ENCODE measurements at places on chromosomes 11 and 22.

GRCh38 chr11:14641801-14642200, 1.8 kb upstream of the PDE3B start:
- no peak for DNase-seq

DNA sequence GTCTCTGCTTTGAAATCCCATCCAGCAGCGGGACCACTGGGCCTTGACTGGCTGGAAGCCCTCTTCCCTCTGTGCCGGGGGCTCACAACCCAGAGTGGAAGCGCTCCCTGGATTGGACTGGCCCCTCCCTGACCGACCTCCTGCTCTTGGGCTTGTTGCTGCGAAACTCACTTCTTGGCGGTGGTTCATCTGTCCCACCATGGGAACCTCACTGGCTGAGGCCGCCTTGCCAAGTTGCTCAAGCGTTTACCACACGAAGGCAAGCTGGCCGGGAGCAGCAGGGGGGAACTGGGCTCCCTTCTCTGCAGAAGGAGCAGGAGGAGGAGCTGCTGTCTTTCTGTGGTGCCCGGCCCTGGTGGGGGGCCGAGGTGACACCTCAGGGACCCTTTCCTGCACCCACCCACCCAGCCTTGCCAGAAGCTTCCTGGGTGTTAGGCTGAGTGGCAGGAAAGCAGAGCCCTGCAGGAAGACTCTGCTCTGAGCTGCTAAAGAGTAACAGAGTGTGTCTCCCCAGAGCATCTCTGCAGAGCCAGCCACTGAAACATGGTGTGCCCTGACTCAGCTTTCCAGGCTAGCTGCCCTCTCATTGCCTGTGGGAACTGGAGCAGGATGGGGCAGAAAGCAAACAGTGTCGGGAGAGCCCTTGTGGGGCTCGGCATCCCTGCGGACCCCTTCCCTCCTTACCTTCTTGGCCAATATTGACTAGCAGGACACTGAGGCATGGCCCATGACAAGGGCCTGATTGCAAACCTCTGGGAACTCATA, 88.5 kb upstream of the ALX4 start:
- no peak for DNase-seq

- DNase-seq: no peak
Measured at GRCh38 chr11:68010090-68011041, at the start of gene ALDH3B1. TSS of gene ALDH3B1 (plus strand) at chr11:68010327. CDS start at chr11:68015298, 4,971 bp downstream.

DNA sequence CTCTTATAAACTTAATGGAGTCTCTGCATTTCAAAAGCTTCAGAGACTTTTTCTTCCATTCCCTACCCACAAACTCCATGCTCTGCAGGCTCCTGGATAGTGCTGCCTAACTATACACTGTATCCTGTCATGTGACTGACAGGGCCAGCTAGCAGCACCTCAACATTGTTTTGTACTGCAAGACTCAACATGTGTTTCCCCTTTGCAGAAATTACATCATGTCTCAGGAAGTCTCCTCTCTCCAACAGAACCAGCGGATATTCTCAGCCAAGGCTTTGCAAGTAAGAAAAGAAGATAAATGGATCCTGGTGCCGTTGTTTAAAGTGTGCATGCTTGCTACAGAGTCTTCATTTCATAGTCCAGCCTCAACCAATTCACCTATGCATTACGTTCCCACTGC, 164.0 kb upstream of the UBASH3B start:
- DNase-seq: no peak

DNA sequence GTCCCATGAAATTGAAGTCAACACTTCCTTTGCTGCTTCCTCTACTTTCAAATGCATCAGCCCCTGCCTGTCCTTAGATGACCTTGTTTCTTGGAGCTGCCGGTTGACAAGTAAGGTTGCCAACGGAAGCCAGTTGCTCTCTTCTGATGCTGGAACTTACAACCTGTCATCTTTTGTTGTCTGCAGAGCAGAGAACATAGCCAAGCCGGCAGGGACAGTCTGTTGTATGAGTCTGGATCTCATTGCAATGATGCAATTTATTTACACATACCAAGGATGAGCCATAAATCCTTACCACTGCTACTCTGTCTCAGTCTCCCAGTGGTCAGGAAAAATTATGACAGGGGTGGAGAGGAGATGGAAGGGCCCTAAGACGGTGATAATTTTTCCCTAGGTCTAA, 151.4 kb downstream of the BLID start:
- no peak for DNase-seq

- no peak for DNase-seq
Measured at GRCh38 chr11:70483917-70484316, 85.6 kb downstream of the CTTN start.

GRCh38 chr11:132427611-132428010, 1057.2 kb downstream of the NTM start:
- DNase-seq: no peak

GRCh38 chr11:85133636-85134035, 493.5 kb downstream of the DLG2 start:
- no peak for DNase-seq

GRCh38 chr11:45374653-45375059, 88.5 kb upstream of the SYT13 start:
- peak; percentile 28 for DNase-seq

- DNase-seq: peak; percentile 91
Measured at GRCh38 chr11:72969894-72970335, 155.7 kb downstream of the ATG16L2 start.

- no peak for DNase-seq
Measured at GRCh38 chr11:75077316-75077715, 19.4 kb downstream of the OR2AT4 start.

DNA sequence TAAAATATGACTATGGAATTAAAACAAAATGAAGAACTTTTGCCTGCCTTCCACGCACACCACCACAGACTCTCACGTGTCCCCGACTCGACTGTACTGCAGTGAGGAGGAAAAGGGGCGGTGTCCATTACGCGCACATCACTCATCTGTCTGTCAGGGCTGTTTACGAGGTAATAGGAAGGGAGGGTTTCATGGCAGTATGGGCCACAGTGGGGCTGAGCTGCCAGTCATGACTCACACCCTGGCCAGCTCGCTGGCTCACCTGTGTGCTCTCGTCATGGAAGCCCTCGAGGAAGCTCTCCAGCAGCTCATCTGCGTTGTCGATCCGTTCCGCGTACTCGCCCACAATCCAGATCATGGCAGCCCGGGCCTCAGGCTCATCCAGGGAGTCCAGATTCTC, 33.5 kb upstream of the RASL10A start:
- DNase-seq: no peak

GRCh38 chr22:32752816-32753520, 48.5 kb upstream of the TIMP3 start:
- DNase-seq: no peak

- no peak for DNase-seq
Measured at GRCh38 chr11:33310720-33311500, 53.7 kb downstream of the HIPK3 start.

- peak; percentile 50 for DNase-seq
Measured at GRCh38 chr11:122202951-122203456, 87.0 kb upstream of the BLID start.

- DNase-seq: peak; percentile 9
Measured at GRCh38 chr11:18485913-18486528, 30.4 kb downstream of the LDHAL6A start.

- DNase-seq: no peak
Measured at GRCh38 chr22:47055461-47055860, 293.0 kb downstream of the TBC1D22A start.

- DNase-seq: peak; percentile 12
Measured at GRCh38 chr11:119709638-119710346, 19.2 kb downstream of the NECTIN1 start.

GRCh38 chr11:111091321-111091938, 154.1 kb upstream of the POU2AF2 start:
- DNase-seq: no peak

GRCh38 chr11:18581825-18582224, 6.7 kb downstream of the UEVLD start:
- no peak for DNase-seq

GRCh38 chr11:68373189-68373814, 60.9 kb downstream of the LRP5 start:
- DNase-seq: no peak

- DNase-seq: no peak
Measured at GRCh38 chr22:44753189-44754042, 1.0 kb downstream of the ARHGAP8 start.

GRCh38 chr11:111957663-111958444, 20.7 kb downstream of the DIXDC1 start:
- no peak for DNase-seq

DNA sequence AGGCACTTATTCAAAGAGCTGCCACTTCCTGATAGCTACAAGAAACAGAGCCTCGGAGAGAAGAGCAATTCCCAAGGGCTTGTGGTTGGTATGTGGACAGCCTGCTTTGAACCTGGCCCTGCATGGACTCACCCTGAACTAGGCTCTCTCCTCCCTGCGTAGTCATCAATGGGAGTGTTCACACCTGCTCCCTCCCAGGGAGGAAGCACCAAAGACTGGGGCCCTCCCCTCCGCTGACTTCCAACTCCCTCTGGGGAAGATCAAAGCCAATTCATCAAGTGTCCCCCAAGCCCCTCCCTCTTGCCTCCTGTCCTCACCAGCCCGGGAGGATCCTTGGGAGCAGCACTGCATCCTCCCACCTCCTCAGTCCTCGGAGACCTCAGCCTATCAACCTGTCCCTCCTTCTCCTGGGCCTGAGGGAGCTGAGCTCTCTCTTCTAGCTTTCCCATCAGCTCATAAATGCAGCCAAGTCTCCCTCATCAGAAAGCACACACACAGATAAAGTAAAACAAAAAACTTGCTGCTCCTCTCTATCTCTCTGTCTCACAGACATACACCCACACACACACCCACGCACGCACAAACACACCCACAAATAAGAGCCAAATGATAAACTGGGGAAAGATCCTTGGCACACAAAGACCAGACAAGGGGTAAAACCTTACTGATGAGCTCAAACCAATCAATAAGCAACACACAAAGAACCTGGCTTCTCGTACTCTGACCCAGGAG, 3.3 kb downstream of the A4GALT start:
- DNase-seq: no peak

DNA sequence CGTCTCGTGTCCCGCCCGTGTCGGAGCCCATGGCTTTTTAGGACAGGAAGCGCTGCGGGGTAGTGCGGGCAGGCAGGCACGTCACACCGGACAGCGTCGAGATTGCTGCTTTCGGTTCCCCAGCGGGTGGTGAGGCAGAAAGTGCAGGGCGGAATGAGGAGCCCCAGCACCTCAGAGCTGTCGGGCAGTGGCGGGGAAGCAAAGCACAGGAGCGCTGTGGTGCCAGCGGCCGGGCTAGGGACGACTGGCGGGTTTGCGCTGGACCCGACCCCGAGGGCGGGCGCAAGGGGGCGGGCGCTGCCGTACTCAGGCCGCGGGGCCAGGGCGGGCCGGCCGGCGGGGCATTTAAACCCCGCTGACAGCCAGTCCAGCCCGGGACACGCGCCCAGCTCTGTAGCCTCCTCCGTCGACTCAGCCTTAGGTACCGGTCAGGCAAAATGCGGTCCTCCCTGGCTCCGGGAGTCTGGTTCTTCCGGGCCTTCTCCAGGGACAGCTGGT, at the start of gene SLC37A2:
SLC37A2 (plus strand) TSS at position 375 of the 498 bp plus-strand sequence; CDS start at position 438, 63 bp downstream.
- peak; percentile 73 for DNase-seq

- peak; percentile 23 for DNase-seq
Measured at GRCh38 chr22:43481568-43482317, 69.9 kb downstream of the MPPED1 start.

DNA sequence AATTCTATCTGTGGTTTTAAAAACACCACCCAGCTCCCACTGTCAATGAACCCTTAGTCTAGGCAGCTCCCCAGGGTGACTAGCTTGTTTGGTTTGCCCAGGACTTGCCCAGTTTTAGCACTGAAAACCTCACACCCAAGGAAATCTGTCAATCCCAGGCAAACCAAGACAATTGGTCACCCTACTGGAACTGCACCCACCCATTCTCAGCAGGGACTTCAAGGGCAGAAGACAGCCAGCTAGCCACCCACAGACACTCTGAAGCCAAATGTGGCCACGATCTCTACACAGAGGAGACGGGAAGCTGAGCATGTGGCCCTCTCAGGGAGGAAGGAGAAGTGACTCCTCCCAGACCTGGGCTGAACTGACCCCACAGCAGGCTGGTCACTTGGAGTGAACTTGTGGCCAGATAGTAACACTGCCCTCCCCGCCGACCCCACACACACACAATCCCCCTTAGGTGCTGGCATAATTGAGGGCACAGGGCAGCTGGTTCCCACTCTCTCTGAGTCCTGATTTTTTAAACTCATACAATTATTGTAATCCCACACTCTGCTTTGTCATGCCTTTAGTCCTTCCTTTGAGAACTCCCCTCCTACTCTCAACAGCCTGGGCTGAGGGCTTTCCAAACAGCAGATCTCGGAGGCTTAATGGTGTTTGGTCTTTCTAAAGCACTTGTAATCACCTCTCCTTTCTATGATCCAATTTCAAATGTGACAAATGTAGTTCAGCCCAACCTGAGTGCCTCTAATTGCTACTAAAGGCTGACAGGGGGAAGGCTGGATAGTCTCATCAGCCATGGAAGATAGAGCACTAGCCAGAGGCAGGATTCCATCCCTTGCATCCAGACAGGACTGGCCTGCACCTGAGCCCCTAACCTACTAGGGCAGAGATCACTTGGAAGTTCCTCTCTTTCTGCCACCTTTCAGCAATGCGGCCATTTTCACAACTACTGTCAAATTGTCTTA, 74.7 kb upstream of the DRD2 start:
- DNase-seq: no peak

DNA sequence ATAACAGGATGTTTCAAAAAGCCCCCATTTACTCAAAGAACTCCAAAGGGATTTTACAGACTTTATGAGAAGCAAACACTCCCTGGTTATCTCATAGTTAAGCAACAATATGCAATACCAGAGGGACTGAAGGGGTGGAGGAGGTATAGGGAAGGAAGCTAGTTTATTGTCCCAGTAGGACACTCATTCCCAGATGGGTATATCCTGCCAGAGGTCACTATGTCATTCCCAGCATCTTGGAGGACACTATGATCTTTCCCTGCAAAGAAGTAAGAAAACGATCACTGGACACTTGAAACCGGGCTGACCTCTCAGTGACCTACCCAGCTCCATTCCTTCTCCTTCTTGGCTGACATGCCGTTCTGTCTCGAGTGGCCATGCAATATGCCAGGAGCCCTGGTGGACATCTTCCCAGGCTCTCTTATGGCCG, 114.5 kb downstream of the NAT10 start:
- DNase-seq: no peak

DNA sequence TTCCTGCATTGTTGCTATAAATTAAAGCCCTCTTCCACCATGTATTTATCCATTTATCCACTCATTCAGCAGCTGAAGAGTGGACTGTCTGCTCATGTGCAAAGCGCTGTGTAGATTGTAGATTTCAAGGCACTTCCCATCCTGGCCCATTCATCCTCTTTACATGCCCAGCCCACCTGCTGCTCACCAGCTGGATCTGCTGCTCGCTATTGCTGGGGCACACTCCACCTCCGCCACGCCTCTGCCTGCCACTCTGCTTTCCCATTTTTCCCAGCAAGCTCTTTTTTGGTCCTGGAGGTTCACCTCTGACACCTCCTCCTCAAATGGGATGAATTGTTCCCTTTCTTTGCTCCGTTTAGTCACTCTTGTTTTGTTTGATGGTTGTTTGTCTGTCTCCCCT, 48.3 kb downstream of the CEP164 start:
- no peak for DNase-seq

DNA sequence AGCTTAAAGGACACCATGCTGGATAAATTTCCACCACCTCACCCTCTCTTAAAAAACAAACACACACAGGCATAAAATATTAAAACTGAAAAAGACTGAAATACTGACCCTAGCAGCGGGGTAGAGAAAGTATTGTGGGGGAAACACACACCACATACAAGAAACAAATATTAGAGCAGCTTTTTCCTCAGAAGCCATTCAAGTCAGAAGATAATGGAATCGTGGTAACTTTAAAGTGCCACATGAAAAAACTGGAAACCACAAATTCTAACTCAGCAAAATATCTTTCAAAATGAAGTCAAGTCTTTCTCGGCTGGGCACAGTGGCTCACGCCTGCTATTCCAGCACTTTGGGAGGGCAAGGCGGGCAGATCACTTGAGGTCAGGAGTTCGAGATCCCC, 223.2 kb downstream of the DYNC2H1 start:
- peak; percentile 0 for DNase-seq

All from activated CD4-positive, alpha-beta T cell treated with anti-CD3 and anti-CD28 coated beads, Interleukin-10, Interleukin-2, amounts not matched to agents 100 ng/mL and 50 ng/mL, durations not matched to agents 16 hours and 8 hours (primary cell).